Activated naive CD8-positive, alpha-beta T cell treated with anti-CD3 and anti-CD28 coated beads, Interleukin-2, amount 50 U/mL, for 24 hours (primary cell): ENCODE measurements at places on chromosomes 2 and 18.

DNA sequence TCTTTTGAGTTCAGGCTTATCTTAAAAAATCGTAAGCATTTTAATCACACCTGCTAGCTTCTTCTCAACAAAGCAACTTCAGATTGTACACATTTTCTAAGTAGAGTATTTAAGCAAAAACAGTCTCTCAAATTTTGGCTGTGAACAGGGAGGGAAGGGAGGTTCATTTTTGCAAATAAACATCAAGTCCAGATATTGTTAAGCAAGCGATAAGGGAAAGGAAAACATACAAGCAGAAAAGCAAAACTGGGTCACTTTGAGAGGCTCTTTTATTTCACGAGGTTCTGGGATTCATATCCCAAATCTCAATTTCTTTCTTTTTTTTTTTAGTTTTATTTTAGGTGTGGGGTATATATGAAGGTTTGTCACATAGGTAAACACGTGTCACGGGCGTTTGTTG is 79.9 kb downstream of the SLC25A12 start:
- no peak for DNase-seq

DNA sequence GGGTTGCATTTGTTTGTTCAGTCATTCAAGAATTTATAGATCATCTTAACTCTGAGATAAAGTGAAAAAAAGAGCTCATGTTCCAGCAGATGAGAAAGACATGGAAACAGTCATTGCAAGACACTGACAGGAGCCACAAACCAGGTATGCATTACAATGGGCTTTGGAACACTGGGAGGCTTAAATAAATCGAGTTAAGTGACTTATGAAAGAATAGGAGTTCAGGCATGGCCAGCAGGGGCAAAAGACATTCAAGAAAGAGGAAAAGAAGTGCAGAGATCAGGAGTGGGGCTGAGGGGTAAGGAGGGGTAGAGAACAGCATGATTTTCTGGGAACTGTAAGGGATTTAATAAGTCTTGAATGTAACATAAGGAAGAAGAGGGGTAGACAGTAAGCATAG is 121.2 kb upstream of the EPC2 start:
- no peak for DNase-seq

GRCh38 chr2:3197308-3197707 is 180.3 kb downstream of the EIPR1 start:
- DNase-seq = no peak

GRCh38 chr18:59466980-59467379 is 107.9 kb upstream of the LMAN1 start:
- no peak for DNase-seq

DNA sequence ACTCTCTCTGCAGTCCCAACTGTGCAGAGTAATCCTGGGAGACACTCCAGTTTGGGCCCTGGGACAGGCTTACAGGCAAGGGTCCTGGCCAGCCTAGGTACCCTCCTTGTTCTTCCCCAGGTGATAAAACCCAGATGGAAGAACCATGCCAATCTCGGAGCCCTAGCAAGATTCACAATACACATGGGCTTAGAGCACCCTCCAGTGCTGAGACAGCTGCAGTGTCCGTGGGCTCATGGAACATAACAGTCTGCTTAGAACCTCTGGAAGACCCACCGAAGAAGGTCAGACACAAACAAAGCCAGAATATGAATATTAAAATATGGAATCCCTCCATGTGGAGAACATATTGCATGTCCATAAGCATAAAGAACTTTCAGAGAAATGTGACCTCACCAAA is 568.1 kb downstream of the KCNJ3 start:
- DNase-seq = no peak

- no peak for DNase-seq
Observed at GRCh38 chr2:182049372-182050148, 63.9 kb downstream of the PPP1R1C start.

DNA sequence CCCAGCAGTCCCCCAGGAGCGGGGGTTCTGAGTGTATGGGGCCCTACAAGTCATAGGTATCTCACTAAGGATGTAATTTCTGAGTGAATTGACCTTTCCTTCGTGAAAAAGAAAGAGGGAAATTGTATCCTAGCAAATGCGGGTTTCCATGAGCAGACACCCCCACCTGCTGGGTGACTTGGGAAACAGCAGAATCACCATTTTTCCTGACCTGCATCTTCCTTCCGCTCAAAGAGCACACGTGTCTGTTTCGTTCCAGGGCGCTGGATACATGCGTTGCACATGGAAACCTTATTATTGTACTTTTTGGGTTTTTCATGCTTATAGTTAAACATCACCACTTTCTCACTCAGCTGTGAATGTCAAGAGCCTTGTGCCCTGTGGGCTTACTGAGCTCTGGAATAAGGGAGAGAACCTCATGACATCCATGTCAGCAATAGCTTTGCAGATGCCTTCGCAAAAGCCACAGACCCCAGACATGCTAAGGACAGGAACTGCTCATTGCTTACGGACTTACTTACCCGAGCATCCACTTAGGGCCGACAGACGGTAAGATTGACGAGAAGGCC is 132.8 kb downstream of the TPO start:
- peak; percentile 42 for DNase-seq

DNA sequence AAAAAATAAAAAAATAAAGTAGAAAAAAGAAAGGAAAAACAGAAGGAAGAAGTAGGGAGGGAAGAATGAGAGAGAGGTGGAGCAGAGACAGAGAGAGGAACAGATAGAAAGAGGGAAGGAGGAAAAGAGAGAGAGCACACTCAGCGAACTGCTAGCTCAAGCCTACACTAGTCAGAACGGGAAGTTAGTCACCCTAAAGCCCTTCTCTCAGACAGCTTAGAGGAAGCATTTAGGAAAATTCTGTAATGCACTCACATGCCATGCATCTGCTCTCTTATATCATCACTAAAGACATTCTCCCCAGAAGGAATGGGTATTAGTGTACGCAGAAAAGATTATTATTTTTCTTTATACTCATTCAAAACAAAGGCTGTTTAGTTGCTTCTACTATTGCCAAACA is 68.1 kb upstream of the SULT1C3 start:
- no peak for DNase-seq
